ENCODE measurements at places on chromosomes 3 and 15.

DNA sequence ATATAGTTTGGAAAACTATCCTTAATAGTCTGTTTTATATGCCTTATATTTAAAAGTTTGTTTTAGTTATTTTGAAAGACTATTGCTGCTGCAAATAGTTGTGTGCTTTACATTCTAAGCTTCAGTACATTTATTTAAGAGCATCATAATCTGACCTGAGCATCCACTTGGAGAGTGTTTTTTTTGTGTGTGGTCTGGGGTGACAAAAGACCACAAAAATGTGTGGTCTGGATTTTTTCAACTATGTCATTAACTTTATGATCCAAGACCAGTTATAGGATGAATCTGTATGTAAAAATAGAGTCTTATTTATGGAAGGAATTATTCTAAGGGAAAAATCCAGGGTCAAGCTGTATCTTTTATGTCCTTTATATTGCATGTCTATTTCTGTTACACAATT is 77.4 kb downstream of the SLTM start:
- DNase-seq: no peak

DNA sequence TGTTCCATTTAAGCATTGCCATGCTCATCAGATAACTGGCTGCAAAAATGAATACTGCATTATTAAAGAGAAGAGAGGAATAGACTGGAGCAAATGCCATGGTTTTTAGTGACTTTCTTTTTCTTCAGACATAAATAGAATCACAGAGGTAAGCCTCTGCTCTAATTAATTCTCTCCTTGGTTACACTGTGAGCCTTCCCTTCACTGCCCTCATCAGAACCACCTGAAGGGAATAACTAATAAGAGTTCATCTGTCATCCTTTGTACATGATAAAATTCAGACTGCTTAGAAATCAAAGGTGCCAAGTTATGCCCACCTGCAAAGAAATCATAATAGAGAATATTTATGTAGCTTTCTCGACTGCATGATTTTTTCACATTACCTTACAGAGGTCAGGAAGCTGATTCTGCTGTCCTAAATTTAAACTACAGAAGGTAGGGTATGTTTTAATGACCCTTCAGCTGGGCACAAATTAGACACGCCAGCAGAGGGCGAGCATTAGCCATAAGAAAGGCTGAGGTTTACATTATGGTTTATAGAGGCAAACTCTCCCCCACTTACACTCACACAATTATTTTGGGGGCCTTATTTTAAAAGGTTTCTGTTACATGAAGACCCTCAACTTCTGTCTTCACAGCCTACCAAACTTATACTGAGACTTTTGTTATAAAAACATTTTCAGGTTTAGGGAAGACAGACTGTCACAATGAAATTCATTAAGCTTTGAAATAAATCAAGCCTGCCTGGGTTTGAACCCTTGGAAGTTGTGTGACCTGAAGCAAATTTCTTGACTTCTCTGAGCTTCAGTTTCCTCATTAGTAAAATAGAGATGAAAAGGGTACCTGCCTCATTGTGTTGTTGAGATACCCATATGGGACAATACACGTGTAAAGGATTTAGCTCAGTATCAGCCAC is 15.3 kb upstream of the UNC13C start:
- no peak for DNase-seq

GRCh38 chr3:58857402-58857801 is 190.8 kb upstream of the FAM3D start:
- no peak for DNase-seq

DNA sequence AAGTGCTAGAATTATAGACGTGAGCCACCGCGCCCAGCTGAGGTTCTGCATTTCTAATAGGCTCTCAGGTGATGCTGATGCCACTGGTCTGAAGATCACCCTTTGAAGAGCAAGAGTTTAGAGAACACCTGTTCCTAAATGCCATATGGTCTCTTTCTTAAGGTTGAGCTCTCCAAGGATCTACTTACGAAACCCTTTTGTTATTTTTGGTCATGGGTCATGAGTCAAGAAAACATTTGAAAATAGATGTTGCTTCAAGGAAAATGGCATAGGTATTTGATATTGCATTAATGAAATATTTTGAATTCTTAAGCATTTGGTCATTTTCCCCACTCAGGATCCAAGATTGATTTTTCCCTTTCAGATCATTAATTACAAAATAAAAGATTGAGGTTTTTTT is 74.7 kb upstream of the SOX2 start:
- DNase-seq: no peak

DNA sequence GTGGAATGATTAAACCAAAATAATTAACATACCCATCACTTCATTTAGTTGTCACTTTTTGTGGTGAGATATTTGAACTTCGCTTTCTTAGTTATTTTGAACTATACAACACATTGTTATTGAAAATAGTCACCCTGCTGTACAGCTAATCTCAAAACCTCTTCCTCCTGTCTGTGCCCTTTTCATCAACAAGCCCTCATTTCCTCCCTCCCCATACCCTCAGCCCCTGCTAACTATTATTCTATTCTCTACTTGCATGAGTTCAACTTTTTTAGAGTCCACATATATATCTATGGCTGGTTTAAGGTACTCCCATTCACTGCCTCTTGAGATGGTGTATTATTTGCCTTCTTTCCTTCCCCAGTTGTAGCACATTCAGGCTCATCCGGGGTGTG is 32.2 kb downstream of the COL8A1 start:
- DNase-seq: no peak

DNA sequence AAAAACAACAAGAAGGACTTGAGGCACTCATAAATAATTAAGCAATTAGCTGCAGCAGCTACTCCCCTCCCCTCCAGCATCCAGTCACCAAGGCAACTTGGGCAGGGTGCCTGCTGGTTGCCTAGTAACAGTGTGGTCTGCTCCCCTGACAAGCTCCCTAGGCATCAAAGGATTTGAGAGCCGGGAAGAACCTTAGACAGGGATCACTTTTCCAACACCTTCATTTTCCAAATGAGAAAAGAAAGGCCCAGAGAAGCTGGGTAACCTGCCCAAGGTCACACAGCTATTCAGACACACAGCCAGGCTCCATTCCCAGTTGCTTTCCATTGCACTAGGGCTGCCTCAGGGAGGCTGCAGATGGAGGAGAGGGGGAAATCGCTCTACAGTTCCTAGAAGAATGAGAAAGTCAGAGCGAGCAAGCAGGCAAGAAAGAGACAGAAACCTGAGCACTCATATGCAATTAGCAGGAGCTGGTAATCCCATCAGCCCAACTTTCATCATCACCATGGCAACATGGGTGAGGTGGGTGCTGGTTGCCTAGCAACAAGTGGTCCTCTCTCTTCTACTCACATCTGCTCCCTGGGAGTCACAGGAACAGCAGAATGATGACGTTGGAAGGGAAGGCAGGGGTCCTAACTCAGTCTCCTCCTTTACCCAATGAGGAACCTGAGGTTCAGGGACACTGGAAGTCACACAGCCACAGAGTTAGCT is 3.6 kb upstream of the EIF4E3 start:
- no peak for DNase-seq

GRCh38 chr3:176927280-176927679 is 270.0 kb downstream of the TBL1XR1 start:
- no peak for DNase-seq

DNA sequence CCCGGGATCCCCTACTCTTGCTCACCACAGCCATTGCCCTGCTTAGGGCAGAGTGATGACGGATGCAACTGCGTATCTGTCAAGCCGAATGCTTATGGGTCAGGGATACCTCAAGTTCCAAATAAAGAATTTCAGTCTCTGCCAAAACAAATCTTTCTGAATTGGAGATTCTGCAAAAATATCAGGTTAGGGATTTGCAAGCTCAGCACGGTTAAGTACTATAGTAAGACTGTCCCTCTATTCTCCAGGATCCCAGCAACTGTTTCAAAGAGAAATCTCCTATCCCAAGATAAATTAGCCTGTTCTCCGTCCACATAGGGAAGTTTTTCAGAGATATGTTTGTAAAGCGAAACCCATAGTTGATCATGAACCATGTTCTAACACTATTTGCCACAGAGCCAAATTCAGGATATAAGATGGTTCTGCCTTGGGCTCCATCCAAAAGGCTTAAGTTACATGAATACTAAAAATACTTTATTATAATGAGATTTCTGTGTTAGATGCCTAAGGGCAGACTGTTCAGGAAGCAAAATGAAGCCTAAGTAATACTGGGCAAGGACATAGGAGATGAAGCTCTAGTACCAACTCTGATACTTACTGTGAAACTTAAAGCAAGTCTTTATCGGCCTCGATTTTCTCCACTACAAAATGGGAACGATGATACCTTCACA is 100.1 kb upstream of the LPP start:
- DNase-seq: no peak

GRCh38 chr3:10467904-10468612 is 37.3 kb downstream of the ATP2B2 start:
- DNase-seq: no peak

DNA sequence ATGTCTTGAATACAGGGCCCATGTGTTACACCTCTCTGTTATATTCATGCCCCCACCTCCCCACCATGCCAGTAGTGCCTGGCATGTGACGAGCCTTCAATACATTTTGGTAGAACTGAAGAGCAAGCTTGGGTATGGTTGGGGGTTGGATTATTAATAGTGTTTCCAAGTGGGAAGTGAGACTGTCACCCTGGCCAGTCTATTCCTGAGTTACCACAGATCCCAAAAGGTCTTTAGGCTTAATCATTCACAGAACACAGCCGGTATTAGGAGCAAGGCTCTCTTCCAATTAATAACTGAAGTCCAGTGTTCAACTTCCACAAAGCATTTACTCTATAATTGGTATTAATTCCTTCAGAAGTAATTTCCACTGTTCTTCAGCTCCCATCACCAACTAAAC is 231.9 kb upstream of the LRTM1 start:
- DNase-seq: no peak

DNA sequence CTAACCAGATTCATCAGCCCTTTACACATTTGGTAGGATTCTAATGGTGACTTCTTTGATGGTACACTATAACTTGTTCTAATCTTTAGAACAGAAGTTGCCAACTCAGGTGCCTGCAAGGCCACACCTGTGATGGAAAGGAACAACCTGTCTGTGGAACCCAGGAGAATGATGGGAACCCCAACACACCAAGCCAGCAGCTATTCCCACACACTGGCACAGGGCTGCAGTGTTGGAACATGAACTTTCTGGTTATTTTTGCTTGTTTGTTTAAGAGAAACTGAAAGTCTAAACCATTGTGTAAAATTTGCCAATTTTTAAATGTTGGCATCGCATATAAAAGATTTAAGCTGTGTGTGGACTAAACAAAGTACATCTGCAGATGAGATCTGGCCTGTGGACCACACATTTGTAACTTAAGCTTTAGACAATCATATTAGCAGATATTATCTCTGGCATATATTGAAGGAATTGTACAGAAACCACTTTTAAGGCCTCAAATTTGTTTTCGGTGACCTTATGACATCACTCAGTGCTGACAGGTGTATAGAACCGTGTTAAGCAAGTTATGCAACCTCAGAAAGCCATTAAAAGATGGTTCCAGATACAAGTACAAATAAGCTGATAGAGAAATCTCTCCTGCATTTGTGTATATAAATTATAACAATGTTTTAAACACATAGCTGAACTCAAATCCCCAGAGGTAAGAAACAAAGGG is 242.9 kb downstream of the SLC9A9 start:
- DNase-seq: no peak

DNA sequence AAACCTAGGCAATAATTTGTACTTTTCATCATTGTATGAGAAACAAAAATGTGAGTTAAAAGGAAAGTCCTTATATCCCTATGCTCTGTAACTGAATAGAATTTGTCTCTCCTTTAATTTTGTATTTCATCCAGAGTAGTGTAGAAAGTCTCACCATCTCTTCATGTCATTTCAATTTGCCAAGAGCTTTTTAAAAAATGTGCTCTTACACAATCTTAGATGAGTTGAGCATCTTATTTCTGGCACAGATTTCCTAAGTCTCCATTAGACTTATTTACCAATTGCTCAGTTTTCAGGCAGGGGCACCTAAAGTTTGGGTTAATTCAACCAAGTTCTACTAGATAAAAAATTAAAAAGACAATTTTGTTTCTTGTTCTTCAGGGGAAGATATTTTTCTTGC is 201.5 kb upstream of the RBMS3 start:
- DNase-seq: no peak

DNA sequence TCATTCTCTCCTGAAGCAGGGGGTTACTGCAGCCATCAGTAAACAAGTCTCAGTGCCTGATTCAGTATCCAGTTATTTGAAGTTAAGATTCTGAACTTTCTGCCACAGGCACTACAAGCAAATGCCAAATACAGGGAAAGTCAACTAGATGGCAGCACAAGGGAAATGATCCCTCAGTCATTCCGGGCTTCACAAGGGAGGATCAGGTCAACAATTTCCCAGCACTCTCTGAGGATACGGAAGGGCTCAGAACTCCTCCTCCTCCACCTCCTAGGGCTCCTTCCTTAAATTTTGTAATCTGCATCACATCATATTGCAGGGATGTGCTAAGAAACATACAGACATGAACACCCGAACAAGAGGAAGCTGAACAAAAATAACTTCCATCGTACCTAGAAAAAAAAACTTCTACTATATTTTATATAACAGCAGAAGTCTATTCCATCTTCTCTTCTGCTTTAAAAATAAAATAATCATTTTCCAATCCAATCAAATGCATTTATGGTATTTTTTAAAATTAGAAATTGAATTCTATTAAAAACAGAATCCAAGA is 187.1 kb downstream of the FMN1 start:
- no peak for DNase-seq

DNA sequence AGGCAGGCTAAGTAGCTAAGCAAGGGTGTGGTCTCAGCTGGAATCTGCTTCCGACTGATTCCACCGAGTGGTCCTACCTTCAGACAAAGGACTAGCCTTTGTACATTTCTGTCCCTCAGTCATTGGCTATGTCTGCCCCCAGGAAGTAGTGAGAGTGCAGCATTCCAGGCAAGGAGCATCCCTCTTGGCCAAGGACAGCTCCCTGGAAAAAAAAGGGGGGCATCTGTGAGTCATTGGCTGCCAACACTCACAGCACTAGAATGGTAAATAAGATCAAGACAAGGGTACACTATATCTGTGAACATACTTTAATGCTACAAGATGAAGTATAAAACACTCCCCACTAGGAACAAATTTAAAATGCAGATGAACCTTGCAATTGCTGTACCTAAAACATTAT is 66.8 kb downstream of the STAC start:
- DNase-seq: no peak

GRCh38 chr3:65425880-65426279 is 612.8 kb downstream of the MAGI1 start:
- no peak for DNase-seq

DNA sequence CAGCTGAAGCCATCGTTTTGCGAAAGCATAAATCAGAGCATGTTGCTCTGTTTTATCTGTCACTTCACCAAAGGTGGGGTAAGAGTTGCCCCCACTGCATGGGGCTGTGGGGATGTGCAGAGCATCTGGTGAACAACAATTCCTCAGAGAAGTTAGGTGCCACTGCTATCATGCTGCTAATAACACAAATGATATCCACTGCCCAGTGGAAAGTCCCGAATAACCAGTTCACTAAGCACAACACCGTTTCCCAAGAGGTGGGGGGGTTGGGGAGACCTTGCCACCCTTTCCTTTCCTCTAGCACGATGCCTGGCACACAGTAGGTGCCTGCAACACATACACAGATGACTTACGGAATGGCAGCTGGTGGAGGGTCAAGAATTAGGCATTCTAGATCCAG is 38.6 kb downstream of the FAM3D start:
- no peak for DNase-seq
